ENCODE measurements at places on chromosomes 6 and 20.
A peak's percentile ranks its signal among the peaks of the same experiment; 100 is the strongest.

DNA sequence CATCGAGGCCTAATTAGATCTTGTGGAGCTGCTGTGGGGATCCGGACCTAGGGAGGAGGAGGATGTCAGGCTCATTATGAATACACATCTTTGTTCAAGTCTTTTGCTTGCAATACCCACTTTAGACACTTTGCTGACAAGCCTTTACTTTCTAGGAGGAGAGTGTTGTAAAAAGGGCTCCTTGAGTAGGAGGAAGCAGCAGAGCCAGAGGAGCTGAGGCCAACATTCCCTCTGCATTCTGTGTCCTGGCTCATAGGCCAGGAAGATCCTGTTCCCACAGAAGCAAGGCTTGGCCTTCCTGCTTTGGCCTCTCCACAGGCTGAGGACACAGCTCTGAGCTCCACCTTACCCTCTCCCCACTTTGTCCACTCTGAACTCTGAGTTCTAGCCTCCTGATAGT is 67.1 kb downstream of the TPD52L1 start:
- no peak for DNase-seq

GRCh38 chr6:3825331-3825831 is 23.8 kb upstream of the FAM50B start:
- no peak for DNase-seq

DNA sequence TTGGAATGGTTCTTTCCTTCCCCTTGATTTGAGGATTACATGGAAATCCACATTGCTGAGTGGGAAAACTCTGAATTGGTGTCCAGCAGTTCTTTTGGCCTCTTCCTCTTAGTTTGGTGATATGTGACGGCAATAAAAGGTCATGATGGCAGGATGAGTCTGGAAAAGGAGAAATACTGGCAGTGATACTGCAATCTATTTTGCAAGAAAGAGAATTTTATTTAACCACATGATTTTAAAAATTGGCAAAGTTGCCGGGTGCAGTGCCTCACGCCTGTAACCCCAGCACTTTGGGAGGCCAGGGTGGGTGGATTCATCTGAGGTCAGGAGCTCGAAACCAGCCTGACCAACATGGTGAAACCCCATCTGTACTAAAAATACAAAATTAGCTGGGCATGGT is 73.1 kb downstream of the ADTRP start:
- no peak for DNase-seq

DNA sequence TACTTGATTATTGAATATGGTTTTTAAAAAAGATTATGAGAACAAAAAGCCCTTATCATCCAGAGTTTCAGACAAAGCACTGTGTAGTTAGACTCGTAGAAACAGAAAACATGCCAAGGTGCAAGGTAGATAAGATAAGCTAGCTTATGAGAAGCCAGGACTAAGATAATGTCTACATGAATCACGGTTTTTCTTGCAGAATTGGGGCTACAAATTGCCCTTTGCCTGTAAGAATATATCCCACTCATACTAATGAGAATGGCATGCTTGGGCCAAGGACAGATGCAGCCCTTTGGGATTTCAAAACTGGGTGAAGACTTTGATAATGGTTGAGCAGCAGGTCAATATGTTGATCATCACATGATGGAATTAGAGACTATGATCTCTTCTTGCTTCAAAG is 165.3 kb upstream of the PREP start:
- no peak for DNase-seq

- DNase-seq: no peak
Measured at GRCh38 chr20:11048739-11049138, 374.9 kb upstream of the JAG1 start.

- no peak for DNase-seq
Measured at GRCh38 chr20:9262653-9263194, 193.8 kb downstream of the PLCB4 start.

GRCh38 chr20:45322952-45323383 is 14.9 kb upstream of the MATN4 start:
- no peak for DNase-seq

GRCh38 chr6:125679651-125680050 is 69.8 kb upstream of the HEY2 start:
- DNase-seq: no peak

- no peak for DNase-seq
Measured at GRCh38 chr6:152975204-152975915, 7.5 kb downstream of the FBXO5 start.

DNA sequence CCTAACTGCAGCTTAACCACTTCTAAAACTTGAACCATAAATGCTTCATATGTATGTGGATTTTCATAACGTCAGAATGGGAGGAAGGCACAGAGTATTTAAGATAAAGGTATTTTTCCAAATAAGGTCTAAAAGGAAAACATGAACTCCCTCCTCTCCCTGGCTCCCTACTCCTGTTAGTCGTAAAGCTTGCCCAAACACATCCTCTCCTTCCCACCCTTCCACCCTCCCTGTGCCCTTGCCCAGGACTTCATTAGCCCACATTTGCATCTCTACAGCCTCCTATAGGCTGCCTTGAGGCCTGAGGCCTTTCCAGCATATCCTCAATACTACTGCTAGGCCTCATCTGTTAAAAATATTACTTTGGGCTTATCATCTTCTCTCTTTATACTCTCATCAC is 17.1 kb upstream of the SMIM13 start:
- no peak for DNase-seq

GRCh38 chr6:37092923-37093727 is 76.8 kb upstream of the PIM1 start:
- no peak for DNase-seq

DNA sequence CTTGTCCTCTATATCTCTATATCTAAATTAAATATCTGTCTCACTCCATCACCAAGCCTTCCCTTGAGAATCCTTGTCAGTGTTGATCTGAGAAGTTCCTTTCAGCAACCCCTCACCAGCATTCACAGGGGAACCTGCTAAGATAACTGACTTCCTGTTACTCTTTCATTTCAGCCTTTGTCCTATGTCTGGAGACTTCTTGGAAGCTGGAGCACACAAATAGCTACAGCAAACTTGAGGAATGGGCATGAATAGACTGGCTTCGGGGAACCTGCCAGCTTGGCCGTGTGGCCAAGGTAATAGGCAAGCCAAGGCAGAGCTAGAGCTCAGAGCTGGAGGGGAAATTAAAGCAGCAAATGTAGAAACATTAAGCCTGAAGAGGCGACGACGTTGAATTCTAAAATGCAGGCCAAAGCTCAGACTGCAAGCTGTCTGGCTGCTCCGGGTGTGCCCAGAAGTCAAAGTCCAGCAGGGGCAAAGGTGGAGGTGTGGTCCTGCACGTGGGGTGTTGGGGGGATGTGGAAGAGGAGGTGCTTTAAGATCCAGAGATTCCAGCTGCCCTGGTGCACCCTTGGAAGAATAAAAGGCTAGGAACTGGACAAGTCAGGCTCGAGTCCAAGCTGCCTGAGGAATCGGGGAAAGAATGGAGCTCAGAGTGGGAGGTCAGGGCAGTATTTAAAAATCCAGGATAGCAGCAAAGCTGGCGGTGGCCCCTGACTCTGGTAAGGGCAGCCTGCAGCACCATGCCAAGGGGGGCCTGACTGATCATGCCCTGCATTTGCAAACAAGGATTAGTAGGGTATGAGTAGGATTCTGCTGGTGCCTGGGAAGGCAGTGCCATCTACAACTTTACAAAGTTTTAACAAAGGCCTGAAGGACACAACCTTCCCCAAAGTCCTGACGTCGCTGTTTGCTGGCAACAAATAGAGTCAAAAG is 185.0 kb upstream of the SGK1 start:
- DNase-seq: no peak

DNA sequence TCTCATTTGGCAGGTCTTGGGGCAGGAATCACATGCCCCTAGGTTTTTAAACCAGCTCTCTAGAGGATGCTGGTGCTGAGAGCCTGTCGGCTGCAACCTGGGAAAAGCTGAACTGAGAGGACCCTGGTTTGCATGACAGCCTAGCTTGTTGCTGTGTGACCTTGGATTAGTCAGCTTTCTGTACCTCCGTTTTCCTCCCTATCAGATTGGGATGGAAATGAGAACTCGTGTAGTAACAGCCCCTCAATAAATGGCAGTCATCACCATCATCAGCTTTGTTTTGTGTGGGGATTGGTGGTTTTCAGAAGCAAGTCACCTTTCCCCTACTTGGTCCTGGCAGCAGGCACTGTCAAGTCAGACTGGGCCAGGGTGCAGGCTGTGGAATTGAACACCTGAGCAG is 75.2 kb upstream of the MYL9 start:
- DNase-seq: no peak

GRCh38 chr6:112272799-112273198 is 18.4 kb upstream of the LAMA4 start:
- no peak for DNase-seq

DNA sequence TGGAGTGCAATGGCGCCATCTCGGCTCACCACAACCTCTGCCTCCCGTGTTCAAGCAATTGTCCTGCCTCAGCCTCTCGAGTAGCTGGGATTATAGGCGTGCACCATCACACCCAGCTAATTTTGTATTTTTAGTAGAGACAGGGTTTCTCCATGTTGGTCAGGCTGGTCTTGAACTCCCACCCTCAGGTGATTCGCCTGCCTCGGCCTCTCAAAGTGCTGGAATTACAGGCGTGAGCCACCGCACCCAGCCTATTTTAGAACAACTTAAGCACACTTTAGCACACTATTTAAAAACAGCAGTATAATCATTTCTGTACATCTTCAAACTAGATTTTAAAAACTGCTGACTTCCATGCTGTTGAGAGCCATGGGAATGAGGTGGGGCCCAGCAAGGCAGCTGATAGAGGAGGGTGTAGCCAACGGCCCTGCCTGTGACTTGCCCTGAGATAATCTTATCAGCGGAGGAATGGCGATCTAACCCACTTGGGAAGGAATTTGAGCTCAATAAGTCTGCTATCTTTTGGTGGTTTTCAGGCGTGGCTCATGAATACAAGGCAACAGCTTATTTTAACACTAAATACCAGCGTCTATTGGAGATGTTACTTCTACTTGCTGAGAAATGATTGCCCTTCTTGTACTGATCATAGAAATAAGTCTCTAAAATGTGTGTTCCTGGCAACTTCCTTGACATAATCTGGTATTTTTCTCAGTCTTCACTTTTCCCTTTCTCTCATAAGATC is 12.1 kb downstream of the ZDHHC14 start:
- DNase-seq: no peak

GRCh38 chr6:168400037-168400436 is 40.9 kb upstream of the SMOC2 start:
- DNase-seq: no peak

GRCh38 chr20:19205981-19206396 is 6.5 kb upstream of the SLC24A3 start:
- DNase-seq: peak; percentile 65

DNA sequence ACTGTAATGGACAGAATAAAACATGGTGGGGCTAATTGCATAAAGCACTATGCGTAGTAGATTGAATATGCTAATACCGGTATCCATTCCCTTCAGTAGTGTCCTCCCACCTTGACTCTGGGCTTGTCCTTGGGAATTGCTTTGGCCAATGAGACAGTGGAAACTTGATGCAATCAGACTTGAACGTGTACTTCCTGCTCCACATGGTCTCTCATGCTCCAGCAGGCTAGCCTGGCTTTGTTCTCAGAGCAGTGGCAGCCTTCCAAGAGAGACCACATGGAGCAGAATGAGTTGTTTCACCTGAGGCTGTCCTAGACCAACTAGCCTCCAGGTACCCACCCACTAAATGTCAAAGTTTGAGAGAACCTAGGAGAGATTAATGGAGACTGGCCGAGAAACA is 37.0 kb upstream of the BTBD3 start:
- no peak for DNase-seq

DNA sequence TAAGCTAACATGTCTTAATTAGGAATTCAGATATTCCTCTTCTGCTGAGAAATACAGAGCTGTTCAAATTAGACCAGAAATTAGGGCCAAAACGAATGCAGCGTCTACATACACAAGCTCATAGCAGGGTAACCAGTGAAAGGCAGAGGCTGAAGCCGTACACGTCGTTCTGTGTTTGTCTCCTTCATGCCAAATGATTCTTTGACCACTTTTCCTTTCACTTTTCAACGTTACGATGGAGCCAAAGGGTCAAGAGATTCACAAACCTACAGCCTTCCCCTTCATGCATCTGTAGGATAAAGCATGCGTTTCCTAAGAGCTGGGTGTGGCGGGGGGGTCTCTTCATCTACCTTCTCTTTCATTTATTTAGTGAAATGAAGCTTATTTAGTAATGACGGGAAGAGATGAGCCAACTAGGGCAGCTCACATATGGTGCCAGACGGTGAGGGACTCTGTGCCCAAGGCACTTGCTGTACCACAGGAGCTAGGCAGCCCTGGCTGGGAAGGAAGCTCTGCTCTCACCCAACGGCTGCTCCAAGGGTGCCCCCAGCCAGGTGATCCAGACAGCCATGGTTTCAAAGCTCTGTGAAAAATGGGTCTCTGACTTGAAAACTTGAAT is 178.0 kb downstream of the ATXN1 start:
- no peak for DNase-seq

DNA sequence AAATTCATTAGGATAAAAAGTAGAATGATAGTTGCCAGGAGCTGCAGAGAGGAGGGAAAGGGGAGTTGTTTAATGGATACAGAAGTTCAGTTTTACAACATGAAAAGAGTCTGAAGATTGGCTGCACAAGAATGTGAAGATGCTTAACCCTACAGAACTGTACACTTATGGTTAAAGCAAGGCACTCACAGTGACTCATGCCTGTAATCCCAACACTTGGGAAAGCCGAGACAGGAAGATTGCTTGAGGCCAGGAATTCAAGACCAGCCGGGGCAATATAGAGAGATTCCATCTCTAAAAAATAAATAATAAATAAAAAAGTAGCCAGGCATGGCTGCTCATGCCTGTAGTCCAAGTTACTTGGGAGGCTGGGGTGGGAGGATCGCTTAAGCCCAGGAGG is 174.0 kb downstream of the TASP1 start:
- DNase-seq: no peak

GRCh38 chr20:15656124-15656523 is 917.1 kb downstream of the KIF16B start:
- DNase-seq: no peak

- DNase-seq: no peak
Measured at GRCh38 chr6:34565722-34566137, 9.6 kb upstream of the SPDEF start.

- no peak for DNase-seq
Measured at GRCh38 chr20:36196676-36197075, 39.6 kb upstream of the AAR2 start.

DNA sequence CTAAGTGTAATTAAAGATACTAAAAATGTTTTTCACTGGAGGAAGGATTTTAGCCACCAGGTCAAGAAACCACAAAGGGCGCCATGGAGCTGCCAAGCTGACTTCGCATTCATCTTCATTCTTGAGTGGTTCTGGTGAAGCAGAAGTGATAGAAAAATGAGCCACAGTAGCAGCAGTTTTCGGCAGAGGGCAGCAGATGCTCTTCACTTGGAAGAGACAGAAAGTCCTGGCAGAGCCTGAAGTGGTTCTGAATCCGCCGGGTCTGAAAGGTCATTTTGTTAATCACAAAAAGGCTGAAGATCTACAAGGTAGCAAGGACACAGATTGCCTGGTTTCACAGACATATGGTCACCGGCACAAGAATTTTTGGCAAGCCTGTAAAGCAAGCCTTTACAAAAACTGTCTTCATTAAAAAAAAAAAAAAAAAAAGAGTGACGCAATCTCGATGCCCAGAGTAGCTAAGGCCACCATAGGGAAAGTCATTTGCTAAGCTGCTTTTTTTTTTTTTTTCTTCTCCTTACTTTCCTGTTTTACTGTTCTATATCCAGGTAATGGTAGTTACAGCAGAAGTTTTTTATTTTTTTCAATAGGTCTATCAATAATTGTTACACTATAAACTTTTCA is 345.1 kb upstream of the AGPAT4 start:
- no peak for DNase-seq

Measured in activated gamma-delta T cell treated with Interleukin-2 at 50 U/mL for 16 hours (primary cell).